ENCODE measurements at places on chromosomes 5 and 9.

GRCh38 chr9:120876842-120877240 is at the start of gene PHF19:
TSS of gene PHF19 (minus strand) at chr9:120877188. CDS start at chr9:120874741, 2,447 bp downstream.
- no peak for DNase-seq

DNA sequence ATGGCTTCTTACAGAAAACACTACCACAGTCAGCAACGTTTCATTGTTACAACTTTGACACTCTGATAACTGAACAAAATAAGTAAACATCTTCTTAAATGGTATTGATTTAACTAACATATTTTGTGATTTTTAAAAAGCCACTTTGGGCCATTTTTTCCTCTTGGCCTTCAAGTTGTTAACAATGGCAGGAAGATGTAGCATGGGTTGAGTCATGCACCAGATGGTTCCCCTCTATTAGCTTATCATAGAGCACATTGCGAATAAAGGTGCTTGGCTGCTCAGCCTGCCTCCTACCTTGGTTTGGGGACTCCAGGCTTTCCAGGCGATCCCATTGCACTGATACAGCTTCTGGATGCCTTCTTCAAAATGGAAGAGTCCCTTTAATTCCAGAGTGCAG is 24.1 kb upstream of the CER1 start:
- no peak for DNase-seq

- peak; percentile 39 for DNase-seq
Observed at GRCh38 chr5:38453506-38453905, 102.9 kb downstream of the LIFR start.

- DNase-seq = no peak
Observed at GRCh38 chr5:74892921-74893320, 26.7 kb upstream of the FAM169A start.

- DNase-seq = no peak
Observed at GRCh38 chr9:17171309-17172094, 36.7 kb downstream of the CNTLN start.

DNA sequence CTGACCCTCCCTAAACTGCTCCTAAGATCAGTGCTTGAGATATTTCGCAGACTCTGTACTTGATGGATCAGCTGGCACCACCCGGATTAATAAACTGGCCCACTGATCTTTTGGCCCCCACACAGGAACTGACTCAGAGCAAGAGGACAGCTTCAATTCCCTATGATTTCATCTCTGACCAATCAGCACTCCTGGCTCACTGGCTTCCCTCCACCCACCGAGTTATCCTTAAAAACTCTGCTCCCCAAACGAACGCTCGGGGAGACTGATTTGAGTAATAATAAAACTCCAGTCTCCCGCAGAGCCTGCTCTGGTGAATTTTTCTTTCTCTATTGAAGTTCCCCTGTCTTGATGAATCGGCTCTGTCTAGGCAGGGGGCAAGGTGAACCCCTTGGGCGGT is 36.5 kb upstream of the CD180 start:
- DNase-seq = no peak

GRCh38 chr5:134275822-134276221 is 49.9 kb upstream of the PPP2CA start:
- DNase-seq = no peak

GRCh38 chr9:37512437-37512836 is 26.7 kb downstream of the POLR1E start:
- DNase-seq = no peak

DNA sequence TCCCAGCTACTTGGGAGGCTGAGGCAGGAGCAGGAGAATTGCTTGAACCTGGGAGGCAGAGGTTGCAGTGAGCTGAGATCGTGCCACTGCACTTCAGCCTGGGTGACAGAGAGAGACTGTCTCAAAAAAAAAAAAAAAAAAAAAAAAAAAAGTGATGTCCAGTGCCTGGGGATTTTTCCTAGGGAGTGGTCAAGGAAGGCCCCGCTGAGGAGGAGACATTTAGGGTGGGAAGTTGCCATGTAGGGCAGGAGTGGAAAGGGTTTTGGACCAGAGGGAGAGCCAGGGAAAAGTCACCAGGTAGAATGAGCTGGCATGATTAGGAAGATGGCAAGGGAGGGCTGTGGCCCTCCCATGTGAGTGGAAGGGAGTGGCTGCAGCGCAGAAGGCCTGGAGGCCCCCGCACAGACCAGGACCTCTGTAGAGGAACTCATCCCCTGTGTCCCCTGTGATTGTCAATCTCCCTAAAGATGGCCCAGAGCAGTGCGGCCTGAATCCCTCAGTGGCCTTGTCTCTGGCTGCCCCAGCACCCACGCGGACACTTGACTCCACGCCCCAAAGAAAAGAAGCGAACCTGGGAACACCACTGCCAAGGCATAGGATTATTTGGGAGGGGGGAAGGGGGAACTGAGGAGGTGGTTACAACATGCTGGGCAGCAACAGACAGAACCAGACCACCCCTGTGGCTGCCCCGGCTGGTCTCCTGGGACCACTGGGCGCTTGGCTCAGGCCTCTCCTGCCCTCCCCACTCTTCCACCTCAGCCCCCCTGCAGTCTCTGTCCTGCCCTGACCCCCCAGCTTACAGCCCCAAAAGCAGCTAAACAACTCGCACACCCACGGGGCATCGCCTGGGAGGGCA is 2.6 kb upstream of the SQSTM1 start:
- DNase-seq = no peak

DNA sequence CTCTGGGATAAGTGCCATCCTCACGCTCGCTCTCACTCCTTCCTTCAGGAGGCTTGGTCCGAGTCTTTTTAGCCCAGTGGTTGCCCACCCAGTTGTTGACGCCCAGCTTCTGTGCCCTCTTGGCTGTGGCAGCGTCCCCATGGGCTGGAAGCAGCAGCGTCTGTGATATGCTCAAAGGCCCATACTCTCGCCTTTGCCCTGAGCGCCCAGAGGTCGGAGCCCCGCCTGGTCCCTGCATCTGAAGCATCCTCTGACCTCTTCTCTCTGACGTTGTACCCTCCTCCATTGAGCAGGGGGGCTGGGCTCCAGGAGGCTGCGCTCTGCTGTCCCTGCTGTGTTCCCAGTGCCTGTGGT is 78.0 kb upstream of the CACNA1B start:
- DNase-seq = no peak

GRCh38 chr9:124290053-124290591 is 32.4 kb downstream of the NEK6 start:
- DNase-seq = no peak

DNA sequence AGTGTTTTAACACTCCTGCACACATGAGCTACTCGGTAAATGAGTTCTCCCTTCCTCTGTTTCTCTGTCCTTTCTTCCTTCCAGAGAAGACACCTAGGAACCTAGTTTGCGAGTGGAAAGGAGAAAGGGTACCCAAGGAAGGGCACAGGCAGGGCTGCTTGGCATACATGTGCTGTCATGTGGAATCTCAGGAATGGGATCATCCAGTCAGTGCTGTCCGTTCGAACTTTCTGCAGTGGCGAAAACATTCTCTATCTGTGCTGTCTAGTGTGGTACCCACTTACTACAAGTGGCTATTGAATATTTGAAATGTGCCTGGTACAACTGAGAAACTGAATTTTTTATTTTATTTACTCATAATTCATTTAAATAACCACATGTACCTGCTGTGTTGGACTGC is 28.0 kb downstream of the NLN start:
- no peak for DNase-seq

DNA sequence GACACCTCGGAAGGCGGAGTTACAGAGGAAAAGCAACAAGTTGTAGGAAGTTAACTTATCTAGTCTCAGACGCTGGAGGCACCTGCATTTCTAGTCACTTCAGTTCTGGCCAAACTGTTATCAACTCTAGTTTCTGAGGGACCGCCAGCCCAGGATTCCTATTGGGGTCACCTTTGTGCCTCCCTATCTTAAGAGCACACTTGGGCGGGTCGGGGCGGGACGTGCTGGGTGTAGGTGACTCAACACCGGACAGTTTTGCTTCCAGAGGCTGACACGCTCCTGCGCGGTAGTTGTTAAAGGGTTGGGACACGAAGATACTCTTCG is 679 bp upstream of the KDM4C start:
- peak; percentile 78 for DNase-seq

- DNase-seq = no peak
Observed at GRCh38 chr9:106921341-106921899, 58.5 kb downstream of the ZNF462 start.

- no peak for DNase-seq
Observed at GRCh38 chr9:70986984-70987383, 134.4 kb downstream of the TRPM3 start.

DNA sequence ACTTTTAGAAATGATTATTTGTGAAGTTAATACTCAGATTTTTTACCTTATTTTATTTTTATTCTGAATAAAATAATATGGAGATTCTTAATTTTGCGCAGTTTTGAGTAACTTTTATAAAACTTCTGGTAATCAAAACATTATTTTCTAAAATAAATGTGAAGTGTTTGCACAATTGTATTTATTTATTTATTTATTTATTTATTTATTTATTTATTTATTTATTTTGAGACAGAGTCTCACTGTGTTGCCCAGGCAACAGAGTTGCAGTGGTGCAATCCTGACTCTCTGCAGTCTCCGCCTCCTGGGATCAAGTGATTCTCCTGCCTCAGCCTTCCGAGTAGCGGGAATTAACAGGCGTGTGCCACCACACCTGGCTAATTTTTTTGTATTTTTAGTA is 73.5 kb downstream of the RPS6 start:
- no peak for DNase-seq

Data from stimulated activated CD4-positive, alpha-beta T cell treated with anti-CD3 and anti-CD28 coated beads, Interleukin-4, amount 100 ng/mL, for 24 hours (primary cell).